Right ventricle myocardium superior (tissue), 1 donor: ENCODE measurements at places on chromosomes 5 and 9.

DNA sequence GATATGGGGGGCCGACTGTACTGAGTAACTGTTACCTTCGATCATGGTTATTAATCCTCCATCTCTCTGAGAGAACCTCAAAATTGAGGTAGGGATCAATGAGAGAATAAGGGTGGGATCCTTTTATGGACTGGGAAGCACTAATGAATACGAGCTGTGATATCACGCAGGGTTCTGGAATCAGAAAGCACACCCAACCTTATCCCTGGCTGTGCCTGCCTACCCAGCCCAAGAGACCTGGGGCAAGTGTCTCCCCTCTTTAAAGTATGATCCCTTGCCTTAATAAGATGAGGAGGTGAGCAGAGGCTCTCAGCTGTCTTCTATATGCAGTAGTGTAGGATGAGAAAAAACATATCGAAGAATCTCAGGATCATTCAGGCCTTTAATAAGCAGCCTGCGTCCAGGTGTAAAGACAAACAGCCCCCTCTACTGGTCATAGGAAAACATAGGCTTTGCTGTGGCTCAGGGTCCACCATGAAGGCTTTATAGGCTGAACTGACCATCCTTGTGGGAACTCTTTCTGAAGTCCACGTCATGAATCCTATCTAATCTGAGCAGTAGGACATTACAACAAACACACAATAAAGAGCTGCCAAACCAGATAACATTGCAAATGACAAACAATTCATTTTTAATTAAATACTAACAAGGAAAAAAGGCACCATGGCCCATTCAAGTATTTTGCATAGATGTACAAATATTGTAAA lies 16.8 kb downstream of the NIPAL4 start:
- no peak for DNase-seq

- no peak for DNase-seq
Observed at GRCh38 chr5:178273665-178274541, 41.3 kb upstream of the PHYKPL start.

GRCh38 chr5:89673019-89673418 lies 736.5 kb downstream of the CETN3 start:
- DNase-seq: no peak

- DNase-seq: no peak
Observed at GRCh38 chr9:88794100-88794499, 197.2 kb upstream of the S1PR3 start.

GRCh38 chr9:96222132-96222531 lies 79.8 kb downstream of the HSD17B3 start:
- no peak for DNase-seq

GRCh38 chr5:13731121-13731628 lies 213.3 kb downstream of the DNAH5 start:
- DNase-seq: no peak

GRCh38 chr5:76325326-76325725 lies 77.8 kb upstream of the IQGAP2 start:
- no peak for DNase-seq

DNA sequence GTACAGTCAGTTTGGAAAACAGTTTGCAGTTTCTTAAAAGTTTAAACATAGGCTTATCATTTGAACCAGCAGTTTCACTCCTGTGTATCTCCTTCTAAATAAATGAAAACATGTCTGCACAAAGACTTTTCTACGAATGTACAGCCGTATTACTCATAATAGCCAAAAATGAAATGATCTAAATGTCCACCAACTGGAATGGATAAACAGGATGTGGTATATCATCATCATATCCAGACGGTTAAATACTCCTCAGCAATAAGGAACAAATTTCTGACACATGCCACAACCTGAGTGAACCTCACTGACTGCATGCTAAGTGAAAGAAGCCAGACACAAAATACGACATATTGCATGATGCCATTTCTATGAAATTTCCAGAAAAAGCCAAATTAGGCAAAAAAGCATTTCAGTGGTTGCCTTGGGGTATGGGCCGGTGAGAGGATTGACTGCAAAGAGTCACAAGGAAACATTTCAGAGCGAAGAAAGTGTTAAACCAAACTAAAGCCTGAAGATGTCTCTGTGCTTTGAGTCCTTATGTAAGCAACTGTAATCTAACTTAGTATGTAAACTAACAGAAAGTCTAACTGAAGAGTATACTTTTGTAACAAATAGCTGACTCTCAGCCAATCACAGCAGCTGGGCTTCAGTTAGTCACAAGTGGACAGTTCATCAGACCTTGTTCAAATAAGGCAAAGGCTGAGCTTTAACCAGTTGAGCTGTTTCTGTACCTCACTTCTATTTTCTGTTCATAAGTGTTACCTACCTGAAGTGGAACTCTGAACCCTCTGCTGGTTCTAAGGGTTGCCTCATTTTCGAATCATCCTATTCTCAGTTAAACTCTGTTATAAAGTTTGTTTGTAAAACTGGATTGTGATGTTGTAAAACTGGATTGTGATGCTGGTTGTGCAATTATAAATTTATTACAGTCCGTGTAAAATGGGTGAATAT lies 65.2 kb downstream of the TRIO start:
- DNase-seq: no peak

DNA sequence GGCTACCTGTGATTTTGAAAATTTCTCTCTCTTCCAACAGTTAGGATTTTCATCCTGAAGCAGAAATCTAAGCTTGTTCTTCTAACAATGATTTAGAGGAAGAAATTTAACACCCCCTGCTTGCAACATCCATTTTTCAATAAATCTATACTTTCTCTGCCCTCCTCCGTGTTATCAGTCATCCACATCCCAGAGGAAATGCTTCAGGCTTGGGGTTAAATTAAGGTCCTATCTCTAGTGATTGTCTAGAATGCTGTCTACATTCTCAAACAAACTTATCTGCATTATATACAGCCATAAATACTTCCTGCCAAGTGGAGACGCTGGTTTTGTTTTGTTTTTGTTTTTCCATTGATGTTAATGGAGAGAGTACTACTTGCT lies 371.0 kb downstream of the CSNK1G3 start:
- DNase-seq: no peak

- no peak for DNase-seq
Observed at GRCh38 chr5:89904442-89904841, 505.1 kb downstream of the CETN3 start.

- no peak for DNase-seq
Observed at GRCh38 chr5:80254767-80255430, 949 bp downstream of the SERINC5 start.

DNA sequence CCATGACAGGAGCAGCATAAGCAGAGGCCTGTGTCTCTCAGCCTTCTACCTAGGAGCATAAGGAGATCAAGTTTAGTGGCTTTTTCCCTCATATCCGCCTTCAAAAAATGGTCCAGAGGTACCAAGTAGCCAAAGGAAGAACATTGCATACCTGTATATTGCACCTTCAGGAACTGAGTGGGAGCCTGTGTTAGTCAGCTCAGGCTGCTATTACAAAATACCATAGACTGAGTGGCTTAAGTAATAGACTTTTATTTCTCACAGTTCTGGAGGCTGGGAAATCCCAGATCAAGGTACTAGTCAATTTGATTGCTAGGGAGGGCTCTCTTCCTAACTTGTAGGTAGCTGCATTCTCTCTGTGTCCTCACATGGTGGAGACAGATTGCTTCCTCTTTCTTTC lies 597.4 kb upstream of the PTGER4 start:
- no peak for DNase-seq

GRCh38 chr5:179698935-179699615 lies at the start of gene CANX:
Gene CANX (plus strand): TSS chr5:179698967. CDS start chr5:179705682, 6,715 bp downstream.
- DNase-seq: no peak

DNA sequence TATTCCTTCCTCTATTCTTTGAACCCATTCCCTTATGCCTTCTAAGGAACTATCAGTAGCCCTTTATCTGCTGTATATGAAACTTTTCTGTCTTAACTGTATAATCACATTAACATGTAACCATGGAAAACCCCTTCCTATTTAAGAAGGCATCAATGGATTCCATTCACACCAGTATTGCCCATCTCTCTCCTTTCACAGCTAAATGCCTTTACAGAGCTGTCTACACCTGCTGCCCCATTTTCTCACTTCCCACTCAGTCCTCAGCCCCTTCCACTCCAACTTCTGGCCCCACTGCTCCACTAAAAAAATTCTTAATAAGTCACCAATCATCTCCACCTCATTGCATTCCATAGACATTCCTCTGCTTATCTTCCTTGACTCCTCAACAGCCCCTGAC lies 50.8 kb downstream of the SEC61B start:
- DNase-seq: no peak

DNA sequence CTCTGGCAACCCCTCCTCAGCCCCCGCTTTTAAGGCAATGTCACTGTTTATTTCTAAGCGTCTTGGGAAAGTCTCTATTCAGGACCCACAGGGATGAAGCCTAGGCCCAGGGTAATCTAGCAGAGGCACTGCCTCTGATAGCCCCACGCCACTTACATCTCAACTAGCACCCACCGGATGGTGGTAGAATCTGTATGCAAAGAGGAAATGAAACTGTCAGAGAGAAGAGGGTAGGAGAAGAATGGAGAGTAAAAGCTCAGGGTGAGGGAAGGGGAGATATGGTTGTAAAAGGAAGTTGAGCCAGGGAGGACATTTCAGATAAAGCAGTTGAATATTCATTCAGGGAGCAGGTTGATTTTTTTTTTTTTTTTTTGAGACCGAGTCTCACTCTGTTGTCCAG lies 3.0 kb downstream of the FRRS1L start:
- no peak for DNase-seq

DNA sequence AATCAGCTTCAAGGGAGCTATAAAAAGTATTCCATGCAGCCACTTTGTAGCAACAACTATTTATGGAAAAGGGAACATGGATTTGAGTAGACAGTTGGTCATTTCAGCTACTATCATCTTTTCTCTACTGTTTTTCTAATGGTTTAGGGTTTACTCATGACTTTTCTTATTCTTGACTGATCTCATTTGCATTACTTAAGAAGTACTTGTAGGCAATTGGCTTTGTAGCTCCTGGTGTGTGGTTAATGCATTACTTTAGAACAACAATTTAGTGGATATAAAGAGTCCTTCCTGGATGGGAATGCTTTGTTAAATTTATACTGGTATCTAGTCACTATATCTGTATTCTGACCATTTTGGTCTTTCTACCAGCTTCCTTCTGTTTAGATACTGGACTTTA lies 59.8 kb upstream of the NTRK2 start:
- no peak for DNase-seq

GRCh38 chr5:83957188-83957587 lies 236.5 kb upstream of the HAPLN1 start:
- DNase-seq: no peak

GRCh38 chr5:56327809-56328208 lies 94.7 kb upstream of the ANKRD55 start:
- DNase-seq: no peak

GRCh38 chr5:167971706-167972105 lies 319.7 kb upstream of the WWC1 start:
- DNase-seq: no peak

DNA sequence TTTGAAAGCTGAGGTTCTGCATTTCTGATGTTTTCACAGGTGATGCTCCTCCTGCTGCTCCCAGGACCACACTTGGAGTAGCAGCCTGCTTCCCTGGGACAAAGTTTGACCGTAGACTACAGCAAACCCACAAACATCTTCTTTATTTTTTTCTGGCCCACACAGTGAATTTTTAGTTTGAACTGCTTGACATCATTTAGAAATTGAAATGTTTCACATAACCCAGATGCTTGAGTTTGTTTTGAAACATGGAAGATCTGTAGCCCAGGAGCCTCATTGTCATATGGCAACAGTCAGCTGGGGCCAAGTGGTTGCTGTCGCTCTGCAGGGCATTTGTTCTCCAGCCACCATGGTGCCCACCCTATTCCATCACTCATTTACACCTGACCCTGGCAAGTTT lies 8.4 kb downstream of the SH3TC2 start:
- DNase-seq: no peak

DNA sequence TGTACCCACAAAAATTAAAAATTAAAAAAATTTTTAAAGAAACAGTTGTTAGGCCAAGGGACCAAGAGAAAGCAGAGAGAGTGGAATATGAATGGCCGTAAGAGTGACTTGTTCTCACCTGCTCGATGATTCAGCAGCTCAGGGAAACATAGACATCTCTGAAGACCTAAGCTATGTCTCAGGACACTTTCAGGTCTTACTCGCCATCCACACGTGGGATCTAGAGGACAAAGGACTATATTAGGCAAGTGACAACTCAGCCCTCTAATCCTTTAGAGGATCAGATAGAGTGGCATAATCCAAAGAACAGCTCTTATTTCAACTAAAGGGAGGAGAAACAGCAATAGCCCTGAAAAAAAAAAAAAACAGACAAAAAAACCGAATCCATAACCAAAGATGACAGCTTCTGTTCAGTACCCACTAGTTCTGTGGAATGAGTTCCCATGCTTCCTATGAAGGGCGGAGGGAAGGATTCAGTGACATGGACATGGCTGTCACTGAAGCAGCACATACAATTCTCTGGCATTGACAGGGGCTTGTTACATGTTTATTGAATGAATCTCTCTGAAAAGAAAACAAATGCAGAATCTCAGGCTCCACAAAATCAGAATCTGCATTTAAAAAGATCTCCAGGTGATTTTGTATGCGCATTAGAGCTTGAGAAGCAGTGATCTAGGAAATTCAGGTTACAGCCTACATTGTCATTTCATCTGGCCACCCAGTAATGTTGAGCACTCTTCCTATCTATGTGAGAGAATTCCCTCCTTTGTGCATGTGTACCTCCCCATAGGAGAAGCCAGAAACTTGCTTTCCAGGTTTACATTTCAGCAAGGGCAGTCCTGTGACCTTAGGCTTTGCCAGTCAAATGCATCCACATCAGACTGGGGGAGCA lies 96.0 kb downstream of the KIAA1958 start:
- DNase-seq: no peak
